ENCODE measurements at places on chromosomes 7 and 10.

GRCh38 chr7:136527554-136527953, 340.9 kb upstream of the CHRM2 start:
- no peak for DNase-seq

DNA sequence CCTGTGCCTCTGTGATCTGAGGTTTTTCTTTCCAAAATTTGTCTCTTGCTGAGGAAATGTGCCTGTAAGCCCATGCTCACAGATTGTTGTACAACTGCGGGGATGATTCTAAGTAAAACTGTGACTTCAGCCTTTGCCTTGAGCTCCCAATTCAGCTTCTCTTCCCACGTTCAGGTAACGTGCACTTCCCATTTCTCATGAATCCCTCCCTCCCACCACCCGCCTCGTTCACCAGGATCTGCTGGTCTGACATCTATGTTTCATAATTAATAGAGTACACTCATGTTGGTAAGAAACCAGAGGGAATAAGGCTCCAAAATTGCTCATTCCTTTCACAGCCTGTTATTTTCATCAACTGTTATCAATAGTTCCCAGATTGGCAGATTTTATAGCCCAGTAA, 332.6 kb upstream of the TPK1 start:
- DNase-seq, result no peak

GRCh38 chr10:110725801-110726630, 81.9 kb downstream of the RBM20 start:
- no peak for DNase-seq

GRCh38 chr7:130674456-130674855, 5.9 kb upstream of the COPG2 start:
- DNase-seq, result no peak

- DNase-seq, result no peak
Observed at GRCh38 chr10:69644658-69645295, 14.7 kb downstream of the FAM241B start.

Data from T-helper 17 cell (primary cell).